ENCODE measurements at places on chromosomes 3 and 15.

- no peak for DNase-seq
Observed at GRCh38 chr3:43537225-43537624, 84.6 kb downstream of the ANO10 start.

DNA sequence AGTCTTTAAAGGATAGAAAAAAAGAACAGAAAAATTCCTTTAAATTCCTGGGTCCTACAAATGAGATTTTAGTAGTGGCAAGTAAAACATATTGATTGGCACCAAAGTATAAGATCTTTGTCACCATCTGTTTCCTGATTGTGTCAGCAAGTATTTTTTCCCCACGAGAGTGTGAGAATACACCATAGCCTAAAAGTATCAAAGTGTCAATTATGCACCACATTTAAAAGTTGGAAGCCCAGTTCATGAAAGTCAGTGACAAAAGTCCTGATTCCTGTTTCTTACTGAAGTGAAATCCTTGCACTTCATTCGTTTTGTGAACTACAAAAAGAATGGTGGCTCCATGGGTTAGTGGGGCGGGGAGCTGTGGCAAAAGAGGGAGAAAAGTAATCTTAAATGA is 83.8 kb upstream of the DPH6 start:
- no peak for DNase-seq

GRCh38 chr3:171904829-171905228 is 61.7 kb downstream of the TMEM212 start:
- no peak for DNase-seq

GRCh38 chr3:47024932-47025331 is 45.5 kb downstream of the NBEAL2 start:
- DNase-seq = no peak

DNA sequence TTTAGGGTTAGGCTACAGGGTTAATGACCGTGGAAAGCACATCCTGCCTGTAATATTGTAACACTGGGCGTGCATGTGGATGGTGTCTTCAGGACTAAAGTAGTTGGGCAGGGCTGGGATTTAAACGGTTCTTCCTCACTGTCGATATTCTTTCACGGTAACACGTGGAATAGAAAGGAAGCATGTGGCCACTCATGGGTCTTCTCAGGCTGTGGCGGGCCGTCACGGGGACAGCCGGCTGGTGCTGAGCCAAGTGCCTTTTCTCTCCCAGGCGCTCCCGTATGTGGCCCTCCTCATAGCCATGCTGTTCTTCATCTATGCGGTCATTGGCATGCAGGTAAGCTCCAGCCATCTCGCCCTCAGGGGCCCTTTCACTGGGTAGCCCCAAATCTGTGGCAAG is 73.7 kb downstream of the CHDH start:
- DNase-seq = no peak

DNA sequence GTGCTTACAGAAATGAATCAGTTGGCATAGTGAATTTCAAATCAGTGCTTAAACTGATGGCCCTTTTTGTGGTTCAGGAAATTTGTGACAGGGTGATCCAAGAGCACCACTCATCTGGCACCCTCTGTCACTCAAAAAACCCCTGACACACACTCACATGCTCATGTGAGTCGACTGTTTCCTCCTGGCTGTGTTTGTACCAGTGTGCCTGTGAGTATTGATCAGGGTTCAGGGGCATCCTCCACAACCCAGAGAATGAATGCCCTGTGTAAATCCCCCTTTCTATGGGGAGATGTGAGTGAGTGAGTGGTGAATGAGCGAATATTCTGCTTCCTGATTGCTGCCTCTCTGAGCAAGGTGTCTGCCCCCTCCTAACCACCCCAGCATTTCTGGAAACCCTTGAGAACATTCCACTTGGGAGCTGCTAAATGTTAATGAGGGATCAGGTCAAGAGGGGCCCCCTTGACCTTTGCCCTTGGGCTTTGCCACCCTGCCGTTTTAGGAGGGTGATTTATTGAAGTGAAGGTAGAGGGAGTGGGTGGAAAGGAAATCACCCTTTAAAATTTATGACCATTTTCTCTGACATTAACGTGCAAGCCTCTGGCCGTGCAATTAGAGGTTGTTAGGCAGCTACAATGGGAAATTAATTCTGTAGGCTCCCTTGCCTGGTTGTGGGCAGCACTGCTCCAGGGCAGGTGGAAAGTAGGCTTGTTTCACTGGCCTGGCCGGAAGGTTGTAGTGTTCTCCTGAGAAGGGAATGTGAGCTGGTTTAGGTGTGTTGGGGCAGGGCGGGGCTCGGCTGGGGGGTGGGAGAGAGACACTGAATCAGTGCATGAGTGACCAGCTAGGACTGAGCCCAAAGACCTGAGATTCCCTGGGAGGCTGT is 87.2 kb downstream of the SLCO3A1 start:
- DNase-seq = no peak

GRCh38 chr3:127711021-127711695 is 38.4 kb downstream of the ABTB1 start:
- no peak for DNase-seq

GRCh38 chr15:69154684-69155083 is 5.8 kb upstream of the GLCE start:
- DNase-seq = no peak

- DNase-seq = no peak
Observed at GRCh38 chr3:146313746-146314111, 62.8 kb upstream of the PLSCR4 start.

GRCh38 chr3:6779140-6779539 is 81.8 kb upstream of the GRM7 start:
- DNase-seq = no peak

- no peak for DNase-seq
Observed at GRCh38 chr3:99066863-99067262, 165.4 kb upstream of the DCBLD2 start.

DNA sequence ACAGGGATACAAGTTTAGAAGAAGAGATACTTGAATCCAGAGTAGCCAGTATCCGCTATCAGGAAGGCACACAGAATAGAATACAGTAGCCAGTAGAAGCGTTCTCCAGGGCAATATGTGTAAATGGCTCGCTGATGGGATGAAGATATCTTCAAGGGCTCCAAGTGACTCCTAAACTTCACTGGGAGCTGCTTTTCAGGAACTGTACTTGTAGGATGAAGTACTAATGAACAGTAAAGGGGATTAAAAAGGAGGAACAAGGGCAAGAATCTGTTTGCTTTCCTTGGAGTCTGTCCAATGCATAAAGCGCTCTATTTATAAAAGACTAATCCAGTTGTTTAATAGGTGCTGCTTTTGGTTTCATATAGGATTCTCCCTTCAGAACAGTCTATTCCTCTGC is 78.4 kb downstream of the THRB start:
- no peak for DNase-seq

GRCh38 chr3:143888846-143889245 is 40.6 kb upstream of the SLC9A9 start:
- no peak for DNase-seq

GRCh38 chr3:132289316-132289715 is 27.9 kb upstream of the ACP3 start:
- no peak for DNase-seq

DNA sequence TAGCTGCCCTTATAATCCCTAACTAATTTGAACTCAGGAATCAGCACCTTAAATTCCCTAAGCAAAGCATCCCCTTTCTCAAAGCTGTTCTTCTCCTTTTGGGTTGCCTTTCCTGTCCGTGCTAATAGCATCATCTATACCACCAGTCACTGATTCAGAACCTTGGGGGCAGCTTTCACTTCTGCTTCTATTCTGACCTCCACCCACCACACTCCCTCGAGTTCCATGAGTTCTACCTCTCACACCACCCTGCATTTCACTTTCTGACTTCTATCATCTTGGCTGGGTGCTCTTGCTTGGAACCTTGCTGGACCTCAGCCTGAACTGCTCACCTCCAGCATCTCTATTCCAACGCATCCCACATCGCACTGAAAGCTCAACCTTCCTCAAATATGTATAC is 55.4 kb upstream of the KCNMB2 start:
- no peak for DNase-seq

DNA sequence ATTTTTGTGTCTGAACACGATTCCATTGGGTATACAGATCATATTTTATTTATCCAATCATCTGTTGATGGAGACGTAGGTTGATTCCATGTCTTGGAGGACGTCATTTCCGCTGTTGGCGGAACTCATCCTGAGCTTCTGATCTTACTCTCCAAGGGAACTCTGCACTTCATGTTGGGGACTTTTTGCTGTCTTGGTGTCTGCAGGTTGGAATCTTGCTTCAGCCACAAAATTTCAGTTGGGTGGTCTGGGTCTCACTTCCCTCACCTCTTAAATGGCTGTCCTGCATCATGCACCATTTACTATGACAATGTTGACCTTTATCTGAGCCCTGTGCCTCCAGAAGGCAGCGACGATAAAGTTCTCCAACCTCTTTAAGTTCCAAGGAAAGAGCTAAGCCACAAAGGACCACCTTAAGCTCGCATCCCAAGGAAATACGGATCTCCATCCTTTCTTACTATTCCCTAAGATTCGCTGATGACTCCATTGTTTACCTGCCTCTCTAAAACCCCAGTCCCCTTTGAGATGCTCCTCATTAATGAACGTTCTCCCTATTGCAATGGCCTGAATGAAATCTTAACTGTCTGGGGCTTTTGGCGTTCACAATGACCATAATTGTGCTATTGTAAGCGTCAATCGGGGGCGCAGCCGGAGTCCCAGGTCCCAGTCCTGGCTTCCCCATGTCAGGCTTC is 23.1 kb upstream of the RNU6-1 start:
- no peak for DNase-seq

DNA sequence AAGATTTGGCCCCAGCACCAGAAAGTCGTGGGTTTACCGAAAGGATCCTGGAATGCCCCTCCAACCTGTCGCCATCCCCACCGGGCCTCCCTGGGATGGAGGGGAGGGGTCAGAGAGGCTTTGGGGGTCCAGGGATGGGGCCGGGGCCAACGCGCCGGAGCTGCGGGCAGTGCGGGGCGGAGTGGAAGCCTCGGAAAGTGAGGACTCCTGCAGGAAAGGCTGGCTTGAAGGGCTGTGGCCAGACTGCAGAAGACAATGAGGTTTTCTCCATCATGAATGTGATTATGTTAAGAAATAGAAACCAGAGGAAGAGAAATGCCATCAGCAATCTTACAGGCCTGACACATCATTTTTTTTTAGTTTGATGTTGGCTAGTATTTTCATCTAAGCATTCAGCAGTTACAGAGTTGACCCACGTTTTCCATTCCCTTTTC is 738 bp downstream of the YEATS2 start:
- DNase-seq = no peak

- DNase-seq = no peak
Observed at GRCh38 chr3:4597208-4597985, 104.2 kb downstream of the ITPR1 start.

Data from NCI-H2081 treated with DMSO at 0.1 percent for 48 hours (cell line).